Nucleus accumbens (tissue), 56 donors: ENCODE measurements at places on chromosomes 3 and 15.

- DNase-seq, result no peak
These were observed 24.2 kb downstream of the CPN2 start for GRCh38 chr3:194326968-194327217.

GRCh38 chr3:106715286-106715685 lies 662.0 kb upstream of the CCDC54 start:
- no peak for DNase-seq

GRCh38 chr3:76138921-76139320 lies 353.6 kb upstream of the ZNF717 start:
- DNase-seq, result no peak

DNA sequence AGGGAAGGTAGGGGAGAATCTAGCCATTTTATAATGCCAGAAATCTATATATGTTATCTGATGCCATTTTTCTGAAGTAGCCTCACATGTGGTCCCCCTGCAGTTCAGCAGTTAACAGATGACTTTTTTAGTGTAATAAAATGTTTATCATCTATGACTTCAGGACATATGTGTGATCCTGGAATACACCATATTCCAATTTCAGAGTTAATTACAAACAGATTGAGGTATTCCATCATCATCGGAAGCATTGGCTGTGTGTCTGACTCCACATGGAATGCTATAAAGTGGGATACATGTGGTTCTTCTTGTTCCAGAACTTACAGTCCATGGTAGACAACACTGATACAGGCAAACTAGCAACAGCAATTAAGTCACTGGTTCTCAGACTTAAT lies 45.9 kb upstream of the LIMD1 start:
- no peak for DNase-seq

GRCh38 chr3:146052056-146052790 lies 108.8 kb downstream of the PLOD2 start:
- no peak for DNase-seq

DNA sequence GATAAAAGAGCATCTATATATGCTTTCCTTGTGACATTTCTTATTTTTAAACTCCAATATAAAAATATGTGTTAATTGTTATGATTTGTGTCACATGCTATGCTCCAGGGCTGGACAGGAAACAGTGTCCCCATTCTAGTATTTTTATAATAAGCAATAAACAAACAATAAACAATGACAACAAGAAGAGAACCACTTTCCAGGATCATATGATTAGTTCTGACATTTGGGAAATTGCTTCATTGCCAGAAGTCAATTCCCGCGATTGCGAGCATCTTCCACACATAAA lies 260.9 kb downstream of the FHIT start:
- DNase-seq, result no peak

DNA sequence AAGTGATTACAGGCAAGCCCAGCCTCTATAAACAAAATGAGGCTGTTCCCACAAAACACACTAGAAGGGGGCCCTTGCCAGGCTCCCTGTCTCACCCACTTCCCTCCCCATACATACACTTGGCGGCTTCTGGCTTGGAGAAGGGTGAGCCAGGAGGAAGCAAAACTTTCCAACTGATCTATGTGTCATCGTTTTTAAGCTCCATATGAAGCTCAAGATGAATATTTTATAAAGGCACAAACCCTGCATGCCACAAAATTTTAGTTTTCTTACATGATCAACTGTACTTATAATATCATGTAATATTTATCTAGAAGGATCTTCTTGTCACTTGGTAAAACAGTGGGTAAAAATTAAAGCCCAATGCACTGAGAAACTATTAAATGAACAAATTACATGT lies 80.8 kb upstream of the TJP1 start:
- no peak for DNase-seq

DNA sequence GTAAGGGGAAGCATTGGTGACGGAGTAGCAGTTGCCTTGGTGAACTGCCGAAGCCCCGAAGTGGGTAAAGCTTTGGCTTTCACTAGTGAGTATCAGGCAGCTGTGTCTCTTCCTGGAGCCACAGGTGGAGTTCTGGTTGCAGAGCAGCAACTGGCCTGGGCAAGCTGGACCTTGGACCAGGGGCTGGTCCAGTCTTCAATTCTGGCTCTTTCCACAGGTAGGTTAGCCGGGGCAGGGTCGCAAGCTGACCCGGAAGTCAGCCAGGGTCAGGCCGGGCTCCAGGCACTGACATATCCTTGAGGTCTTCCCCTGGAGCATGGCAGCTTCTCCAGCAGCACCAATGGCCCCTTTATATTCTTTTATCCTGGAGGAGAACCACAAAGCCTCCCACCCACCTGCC lies 73.2 kb downstream of the TMEM44 start:
- DNase-seq, result no peak
